ENCODE measurements at places on chromosomes 12 and 14.

- DNase-seq = no peak
Observed at GRCh38 chr12:6143303-6143675, 18.8 kb upstream of the VWF start.

DNA sequence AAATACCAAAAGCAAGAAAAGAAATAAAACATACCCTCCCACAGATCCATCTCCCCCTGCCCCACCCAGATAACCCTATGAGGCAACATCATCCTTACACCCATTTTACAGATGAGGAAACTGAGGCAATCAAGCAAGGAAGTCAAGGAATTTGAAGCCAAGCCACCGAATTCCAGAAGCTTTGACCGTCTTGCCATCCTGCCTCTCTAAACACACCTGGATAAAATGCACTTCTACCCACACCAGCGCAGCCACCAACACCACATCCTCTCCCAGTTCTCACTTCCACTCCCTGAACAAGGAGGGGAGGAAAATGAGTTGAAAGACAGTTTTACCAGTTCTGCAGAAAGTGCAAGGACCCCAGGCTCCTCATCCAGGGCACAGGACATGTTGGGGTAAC is 13.6 kb downstream of the CMKLR1 start:
- no peak for DNase-seq

GRCh38 chr12:42846782-42847181 is 257.2 kb upstream of the PRICKLE1 start:
- DNase-seq = no peak

DNA sequence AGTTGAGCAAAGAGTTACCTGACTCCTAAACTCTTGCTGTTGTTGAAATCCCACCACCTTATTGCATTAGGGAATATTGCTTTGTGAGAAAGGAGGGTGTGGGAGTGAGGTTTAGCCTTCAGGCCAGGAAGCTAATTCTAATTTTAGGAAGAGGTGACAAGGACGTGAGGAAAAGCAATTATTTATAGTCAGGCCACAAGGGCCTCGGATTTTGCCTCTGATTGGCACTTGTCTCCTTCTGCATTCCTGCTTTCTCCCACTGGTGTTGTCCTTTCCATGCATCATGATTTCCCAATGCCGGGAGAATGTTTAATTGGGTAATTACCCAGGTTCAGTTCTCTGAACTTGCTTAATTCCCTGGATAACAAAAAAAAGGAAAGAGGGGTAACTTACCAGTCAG is 37.9 kb upstream of the SLC38A2 start:
- DNase-seq = no peak

- DNase-seq = peak; percentile 43
Observed at GRCh38 chr12:132561427-132562156, 48.8 kb downstream of the LRCOL1 start.

- DNase-seq = no peak
Observed at GRCh38 chr12:65335021-65335714, 56.7 kb downstream of the MSRB3 start.

GRCh38 chr12:51504851-51505250 is 80.2 kb downstream of the SLC4A8 start:
- DNase-seq = no peak

DNA sequence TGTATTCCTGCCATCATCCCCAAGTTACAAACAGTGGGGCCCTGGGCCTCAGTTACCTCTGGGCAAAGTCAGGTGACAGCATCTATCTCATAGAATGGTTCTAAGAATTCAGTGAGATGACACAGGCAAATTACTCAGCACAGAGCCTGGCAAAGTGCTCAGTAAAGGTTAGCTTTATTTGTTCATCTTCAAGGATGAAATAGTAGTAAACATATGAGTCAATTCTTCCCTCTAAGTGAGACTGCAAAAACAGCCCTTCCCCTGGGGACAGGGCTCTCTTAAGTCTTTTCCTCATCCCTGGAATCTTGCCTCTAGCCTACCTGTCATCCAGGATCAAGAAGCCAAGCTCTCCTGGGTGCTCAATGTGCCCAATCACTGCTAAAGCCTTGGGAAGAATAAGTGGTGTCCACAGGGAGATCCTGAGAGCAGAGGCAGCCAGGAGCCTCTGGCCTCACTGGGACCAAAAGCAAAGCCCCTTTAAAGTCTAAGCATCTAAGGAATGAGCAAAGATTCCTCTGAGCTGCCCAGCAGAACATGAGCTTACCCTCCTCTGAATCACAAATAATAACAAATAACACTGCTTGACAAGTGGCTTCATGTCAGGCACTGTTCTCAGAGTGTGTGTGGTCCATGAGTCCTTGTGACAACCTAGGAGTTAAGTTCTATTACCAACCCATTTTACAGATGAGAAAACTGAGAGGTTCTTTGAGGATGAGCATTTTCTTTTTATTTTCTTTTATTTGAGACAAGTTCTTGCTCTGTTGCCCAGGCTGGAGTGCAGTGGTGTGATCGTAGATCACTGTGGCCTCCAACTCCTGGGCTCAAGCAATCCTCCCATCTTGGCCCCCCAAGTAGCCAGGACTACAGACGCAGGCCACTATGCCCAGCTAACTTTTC is 12.1 kb downstream of the NUAK1 start:
- DNase-seq = no peak

DNA sequence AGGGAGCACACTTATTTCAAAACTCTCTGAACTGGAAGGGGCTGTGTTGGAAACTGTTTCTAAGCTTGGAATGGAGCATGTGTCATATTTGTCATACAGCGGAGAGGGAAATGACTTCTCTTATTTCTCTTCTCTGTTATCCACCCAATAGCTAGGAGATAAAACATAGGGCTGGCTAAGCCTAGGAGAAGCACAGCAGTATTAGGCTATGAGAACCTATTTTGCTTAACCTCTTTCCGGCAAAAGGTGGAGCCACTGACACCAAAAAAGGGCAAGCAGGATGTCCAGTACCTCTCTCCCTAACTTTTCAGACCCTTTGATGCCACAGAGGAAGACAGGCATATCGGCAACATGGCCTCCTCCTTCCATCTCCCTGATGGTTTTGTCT is 148.3 kb downstream of the CRADD start:
- no peak for DNase-seq
